Stimulated activated CD4-positive, alpha-beta T cell treated with anti-CD3 and anti-CD28 coated beads, Interleukin-1b, Interleukin-23, amount 100 ng/mL, for 4 hours (primary cell): ENCODE measurements at places on chromosomes 1 and 21.

DNA sequence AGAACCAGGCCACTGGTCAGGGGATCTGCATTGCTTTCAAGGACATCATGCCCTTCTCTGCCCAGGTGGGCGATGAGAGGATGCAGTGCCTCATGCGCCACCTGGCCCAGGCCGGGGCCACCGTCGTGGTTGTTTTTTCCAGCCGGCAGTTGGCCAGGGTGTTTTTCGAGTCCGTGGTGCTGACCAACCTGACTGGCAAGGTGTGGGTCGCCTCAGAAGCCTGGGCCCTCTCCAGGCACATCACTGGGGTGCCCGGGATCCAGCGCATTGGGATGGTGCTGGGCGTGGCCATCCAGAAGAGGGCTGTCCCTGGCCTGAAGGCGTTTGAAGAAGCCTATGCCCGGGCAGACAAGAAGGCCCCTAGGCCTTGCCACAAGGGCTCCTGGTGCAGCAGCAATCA lies 5.0 kb upstream of the ZBTB48 start:
- no peak for DNase-seq

- no peak for DNase-seq
Measured at GRCh38 chr1:72006092-72006491, 276.2 kb downstream of the NEGR1 start.

- DNase-seq, result no peak
Measured at GRCh38 chr1:222709700-222710153, 2.6 kb downstream of the AIDA start.

- no peak for DNase-seq
Measured at GRCh38 chr21:26389971-26390641, 183.0 kb downstream of the CYYR1 start.

DNA sequence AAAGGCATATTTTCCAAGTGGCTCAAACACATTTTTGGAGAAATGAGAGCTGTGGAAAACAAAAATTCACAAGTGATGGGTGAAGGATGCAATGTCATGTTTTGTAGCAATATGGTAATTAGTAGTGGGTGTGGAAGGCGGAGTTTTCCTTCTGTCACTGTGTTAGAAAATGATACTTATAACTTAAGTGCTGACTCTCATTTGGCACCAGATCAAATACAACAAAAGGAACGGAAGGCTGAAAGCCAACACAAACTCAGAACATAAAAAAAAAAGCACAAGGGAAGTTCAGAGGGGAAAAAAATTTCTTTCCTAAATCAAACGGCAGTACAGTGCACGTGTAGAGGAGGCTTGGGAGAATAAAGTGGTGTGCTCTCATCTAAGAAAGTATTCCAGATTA lies at the start of gene TNFSF18:
Gene TNFSF18 (minus strand): TSS at position 77 of the 400 bp plus-strand sequence. CDS start 45 bp downstream, at position 32.
- no peak for DNase-seq

- DNase-seq, result no peak
Measured at GRCh38 chr1:209428241-209428921, 155.1 kb upstream of the CAMK1G start.

DNA sequence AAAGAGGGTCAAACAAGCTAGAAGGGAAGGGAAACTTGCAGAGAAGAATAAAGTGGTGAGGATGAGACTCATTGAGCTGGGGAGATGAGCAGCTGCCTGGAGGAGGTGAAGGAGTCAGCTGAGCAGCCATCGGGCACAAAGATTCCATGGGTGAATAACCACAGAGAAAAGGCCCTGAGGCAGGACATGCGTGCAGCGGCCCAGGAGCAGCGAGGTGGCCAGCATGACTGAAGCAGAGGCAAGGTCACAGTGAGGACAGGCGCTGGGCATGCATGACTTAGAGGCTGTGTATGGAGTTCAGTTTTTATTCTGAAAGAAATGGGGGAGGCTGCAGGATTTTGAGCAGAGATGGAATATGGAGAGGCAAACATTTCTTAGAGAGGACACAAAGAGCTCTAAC lies 24.9 kb downstream of the OLFML2B start:
- no peak for DNase-seq

- DNase-seq, result no peak
Measured at GRCh38 chr21:31358158-31358557, 14.1 kb upstream of the TIAM1 start.

DNA sequence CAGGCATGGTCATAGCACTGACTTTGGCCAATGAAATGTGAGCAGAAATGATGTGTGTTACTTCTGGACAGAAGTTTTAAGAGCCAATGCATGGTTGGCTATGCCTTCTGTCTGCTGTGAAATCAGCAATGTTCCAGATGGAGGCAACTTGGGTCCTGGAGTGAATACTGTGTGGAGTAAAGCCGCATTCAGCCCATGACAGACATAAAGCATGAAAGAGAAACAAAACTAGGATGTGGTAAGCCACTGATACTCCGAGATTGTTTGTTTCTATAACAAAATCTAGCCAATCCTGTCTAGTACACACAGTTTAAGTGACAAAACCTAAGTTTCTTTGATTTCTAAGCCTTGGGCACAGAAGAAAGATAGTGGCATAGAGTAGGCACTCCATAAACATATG lies 47.1 kb upstream of the ARHGAP29 start:
- DNase-seq, result no peak

DNA sequence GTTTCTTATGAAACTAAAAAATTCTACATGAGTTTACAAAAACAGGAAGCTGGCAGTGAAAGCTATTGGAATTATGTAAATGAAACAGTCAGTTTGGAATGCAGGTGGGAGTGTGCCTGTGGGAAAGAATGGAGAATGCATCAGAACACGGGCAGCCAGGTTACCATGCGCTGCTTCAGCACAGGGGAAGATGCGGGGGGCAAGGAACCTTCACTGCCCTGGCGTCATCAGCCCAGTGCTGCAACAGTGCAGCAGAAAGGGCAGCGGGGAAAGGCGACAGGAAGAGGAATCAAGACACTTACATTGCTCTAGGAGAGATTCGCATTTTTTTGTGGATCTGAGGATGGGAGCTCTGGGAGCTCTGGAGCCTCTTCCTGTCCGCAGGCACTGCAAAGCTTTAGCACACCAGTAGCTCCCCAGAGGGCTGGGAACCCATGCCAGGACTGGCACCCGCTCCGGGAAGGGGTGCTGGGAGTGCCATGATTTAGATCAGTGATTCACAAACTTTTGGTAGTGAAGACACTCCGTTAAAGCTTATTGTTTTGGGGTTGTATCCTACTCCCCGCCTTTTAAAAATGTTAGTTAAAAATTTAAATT lies 64.1 kb upstream of the WDR26 start:
- DNase-seq, result no peak

- no peak for DNase-seq
Measured at GRCh38 chr1:234559902-234560676, 49.9 kb downstream of the IRF2BP2 start.

DNA sequence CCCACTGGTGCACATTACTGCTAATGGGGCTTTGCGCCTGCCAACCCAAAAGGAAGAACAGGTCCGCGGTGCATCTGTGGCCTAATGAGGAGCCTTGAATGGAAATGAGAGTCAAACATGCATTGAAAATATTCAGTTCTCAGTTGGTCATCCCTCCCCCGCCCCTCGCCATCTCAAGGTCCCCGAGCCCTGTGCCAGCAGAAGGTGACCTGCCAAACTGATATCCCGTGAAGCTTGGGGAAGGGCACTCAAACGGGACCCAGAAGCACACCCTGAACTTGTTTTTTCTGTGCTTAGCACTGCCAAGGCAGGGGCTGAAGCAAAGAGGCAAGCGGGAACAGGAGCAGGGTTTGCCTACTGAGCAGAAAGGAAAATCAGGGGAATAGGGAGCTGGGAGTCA lies 67.9 kb upstream of the ZNF648 start:
- DNase-seq, result no peak

- no peak for DNase-seq
Measured at GRCh38 chr1:28175955-28176485, 470 bp downstream of the PTAFR start.

GRCh38 chr1:217115404-217116380 lies 392.5 kb upstream of the ESRRG start:
- DNase-seq, result no peak

GRCh38 chr21:45289655-45290515 lies 2.2 kb upstream of the POFUT2 start:
- no peak for DNase-seq

DNA sequence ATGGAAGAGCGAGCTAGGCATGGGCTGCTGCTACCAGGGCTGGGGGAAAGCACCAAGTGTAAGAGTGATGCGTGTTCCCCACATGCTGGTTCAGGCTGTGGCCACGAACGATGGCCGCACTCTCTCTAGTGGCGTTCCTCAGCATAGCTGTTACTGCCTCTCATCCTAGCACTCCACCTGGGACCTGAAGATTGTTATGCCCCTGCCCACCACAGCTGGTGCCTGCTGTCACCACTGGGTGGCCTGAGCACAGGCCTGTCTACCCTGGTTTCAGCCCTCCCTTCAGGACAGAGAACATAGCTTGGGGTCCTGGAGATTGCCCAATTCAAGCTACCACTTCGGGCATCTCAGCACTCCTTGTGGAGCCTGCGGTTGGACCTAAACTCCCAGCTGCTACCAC lies 80.1 kb upstream of the PDC start:
- no peak for DNase-seq

GRCh38 chr1:82030830-82031229 lies 230.1 kb downstream of the ADGRL2 start:
- DNase-seq, result no peak

DNA sequence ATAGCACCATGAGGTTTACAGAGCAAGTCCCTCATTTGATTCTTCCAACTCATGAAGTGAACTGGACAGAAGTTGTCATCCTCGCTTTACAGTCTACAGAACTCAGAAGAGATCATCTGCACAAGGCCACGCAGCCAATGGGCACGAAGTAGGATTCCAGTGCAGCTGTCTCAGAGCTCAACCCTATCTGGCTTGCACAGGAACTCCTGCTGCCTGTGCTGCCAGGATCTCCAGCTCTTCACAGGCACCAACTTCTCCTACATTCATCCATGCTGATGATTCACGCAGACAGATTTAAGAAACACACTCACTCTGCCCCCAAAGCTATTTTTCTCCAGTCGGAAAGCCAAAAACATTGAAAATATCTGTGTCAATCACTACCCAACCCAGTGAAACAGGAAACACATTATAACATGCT lies 157.0 kb downstream of the RERE start:
- DNase-seq, result no peak

DNA sequence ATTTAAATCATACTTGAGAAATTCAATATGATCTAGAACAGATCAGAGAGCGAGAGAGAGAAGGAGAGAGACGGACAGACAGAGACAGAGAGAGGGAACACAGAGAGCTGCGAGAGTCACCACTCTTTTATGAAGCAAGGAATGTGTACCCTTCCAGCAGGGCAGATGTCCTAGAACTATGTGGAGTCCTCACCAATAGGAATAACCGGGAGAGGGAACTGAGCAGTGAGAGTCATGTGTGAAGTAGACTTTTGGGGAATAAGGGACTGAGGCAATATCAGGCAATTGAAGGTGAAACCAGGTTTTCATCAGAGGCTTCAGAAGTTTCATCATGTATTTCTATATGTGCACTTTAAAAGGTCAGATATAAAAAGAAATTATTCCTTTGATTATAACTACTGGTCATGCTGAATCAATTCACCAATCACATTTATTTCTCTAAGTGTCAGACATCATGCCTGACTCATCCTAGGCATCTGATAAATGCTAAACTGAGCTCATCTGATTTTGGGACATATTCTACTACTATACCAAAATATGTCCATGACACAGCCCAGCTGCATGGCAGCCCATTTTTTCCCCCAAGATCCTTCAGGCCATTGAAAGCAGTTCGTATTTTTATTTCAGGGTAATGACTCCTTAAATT lies 22.4 kb downstream of the VTCN1 start:
- no peak for DNase-seq

GRCh38 chr21:18803624-18804023 lies 400.0 kb upstream of the TMPRSS15 start:
- DNase-seq, result no peak

GRCh38 chr1:225250432-225250831 lies 177.4 kb downstream of the LBR start:
- DNase-seq, result no peak

DNA sequence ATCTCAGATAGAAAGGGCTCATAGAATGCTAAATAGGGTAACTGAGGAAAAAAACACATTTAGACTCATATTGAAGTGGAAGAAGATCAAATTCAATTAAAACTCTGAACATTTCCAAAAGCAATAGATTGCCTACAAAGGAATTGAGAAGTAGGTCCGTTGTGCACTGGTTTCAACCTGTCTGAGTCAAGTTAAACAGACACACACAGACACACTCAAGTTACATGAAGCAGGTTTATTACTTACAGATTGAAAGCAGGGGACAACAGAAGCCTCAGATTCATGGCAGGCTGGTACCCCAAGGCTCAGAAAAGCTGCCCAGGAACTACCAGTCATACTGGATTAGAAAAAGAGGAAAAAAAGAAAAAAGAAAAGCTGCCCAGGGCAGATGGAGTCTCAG lies 20.7 kb upstream of the S100A2 start:
- no peak for DNase-seq

DNA sequence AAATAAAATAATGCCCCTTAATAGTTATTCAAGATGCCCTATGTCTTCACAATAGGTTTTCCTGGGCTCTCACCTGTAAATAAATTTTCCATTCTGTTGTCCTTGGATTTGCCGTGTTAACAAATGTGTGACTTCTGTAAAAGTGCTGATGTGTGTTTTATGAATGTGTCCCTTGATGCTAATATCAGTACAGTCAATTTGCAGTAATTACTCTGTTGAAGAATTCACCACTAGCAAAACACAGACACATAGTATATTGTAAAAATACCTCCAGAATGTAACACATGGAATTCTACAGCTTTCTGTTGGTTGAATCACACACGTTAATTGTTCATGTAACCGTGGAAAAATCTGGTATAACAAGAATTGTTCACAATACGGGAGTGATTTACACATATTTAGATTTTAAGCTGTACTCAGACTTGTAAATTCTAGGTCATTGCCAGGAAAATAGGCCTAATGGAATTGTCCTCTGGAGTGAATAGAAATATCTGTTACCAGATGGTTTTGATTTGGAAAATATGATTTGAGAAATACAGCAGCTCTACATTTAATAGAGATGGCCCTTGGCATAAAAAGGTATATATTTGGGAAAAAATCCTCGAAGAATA lies 36.7 kb upstream of the KCNK2 start:
- no peak for DNase-seq

DNA sequence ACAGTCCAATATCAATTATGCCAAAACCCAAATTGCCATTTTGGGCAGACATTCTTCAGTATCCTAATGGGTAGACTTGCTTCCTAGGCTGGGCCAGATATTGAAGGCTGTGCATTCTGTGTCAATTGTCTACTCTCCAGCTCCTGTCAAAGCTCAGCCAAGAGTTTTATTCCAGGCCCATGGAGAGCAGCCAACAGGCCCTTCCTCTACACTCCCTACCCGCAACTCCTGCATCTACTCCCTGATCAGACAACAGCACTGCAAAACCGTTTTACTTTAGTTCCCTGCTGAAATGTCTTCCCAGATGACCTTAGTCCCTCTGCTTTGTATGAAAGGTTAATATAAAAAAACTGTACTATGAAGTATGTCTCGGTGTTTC lies 6.6 kb upstream of the ADORA3 start:
- DNase-seq, result no peak

- no peak for DNase-seq
Measured at GRCh38 chr1:230806552-230806951, 59.4 kb downstream of the CAPN9 start.

DNA sequence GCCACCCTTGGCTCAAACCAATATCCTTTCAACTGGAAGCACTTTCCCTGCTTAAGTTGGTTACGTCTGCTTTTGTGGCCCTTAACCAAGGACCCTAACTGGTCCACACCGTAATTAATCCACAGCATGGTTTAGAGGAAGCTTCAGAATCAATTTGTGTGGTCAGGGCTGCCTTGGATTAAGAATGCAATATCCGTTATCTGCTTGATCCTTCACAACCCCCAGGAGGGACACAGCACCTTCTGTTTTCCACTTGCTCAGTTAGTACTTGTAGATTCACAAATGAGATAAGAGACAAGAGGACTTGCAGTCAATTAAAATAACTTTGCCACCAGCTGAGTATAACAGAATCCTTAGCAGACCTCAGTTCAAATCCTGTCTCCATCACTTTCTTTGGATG lies 56.9 kb upstream of the LRP8 start:
- no peak for DNase-seq
